OCI-M1 (cell line): ENCODE measurements at places on chromosomes 5 and 9.

DNA sequence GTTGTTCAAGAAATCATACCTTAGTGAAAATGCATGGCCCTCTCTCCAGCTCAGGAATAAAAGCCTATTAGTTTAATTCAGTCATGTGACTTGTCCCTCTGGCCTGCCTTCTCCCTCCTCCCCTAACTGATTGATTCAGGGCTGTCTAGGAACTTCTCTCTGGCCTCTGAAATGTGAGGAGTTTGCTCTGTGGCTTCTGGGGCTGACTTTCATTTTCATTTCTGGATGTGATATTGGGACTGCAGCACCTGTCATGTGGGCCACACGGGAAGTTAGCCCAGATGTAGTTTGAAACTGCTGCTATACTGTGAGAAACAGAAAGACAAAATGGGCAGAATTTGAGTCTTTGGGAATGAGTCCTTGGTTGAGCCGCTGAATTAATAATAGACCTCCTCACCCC lies 44.8 kb downstream of the PARP8 start:
- DNase-seq = peak; percentile 95

- no peak for DNase-seq
Observed at GRCh38 chr5:100175346-100175745, 359.8 kb upstream of the FAM174A start.

- no peak for DNase-seq
Observed at GRCh38 chr9:76351006-76351405, 43.2 kb downstream of the RFK start.

- DNase-seq = no peak
Observed at GRCh38 chr5:81427566-81427965, 33.6 kb upstream of the ACOT12 start.

- DNase-seq = peak; percentile 79
Observed at GRCh38 chr5:154405078-154405792, 40.6 kb upstream of the SAP30L start.

DNA sequence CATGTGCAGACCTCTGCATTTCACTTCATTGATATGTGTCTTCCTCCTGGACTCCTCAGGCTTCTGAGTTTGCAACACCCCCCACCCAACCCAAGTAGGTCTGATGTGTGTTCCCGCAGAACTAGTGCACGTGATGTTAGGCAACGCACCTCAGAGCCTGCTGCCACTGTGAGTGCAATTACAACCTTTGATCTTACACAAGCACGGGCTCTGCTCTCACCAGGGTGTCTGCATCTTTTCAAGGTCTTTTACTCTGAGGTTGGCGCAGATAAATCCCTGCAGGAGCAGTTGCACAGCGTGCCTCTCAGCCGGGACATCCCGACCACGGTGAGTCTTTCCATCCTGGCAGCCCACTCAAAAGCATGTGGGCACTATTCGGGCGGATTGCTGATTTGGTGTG lies 80.1 kb downstream of the EGFLAM start:
- DNase-seq = no peak

DNA sequence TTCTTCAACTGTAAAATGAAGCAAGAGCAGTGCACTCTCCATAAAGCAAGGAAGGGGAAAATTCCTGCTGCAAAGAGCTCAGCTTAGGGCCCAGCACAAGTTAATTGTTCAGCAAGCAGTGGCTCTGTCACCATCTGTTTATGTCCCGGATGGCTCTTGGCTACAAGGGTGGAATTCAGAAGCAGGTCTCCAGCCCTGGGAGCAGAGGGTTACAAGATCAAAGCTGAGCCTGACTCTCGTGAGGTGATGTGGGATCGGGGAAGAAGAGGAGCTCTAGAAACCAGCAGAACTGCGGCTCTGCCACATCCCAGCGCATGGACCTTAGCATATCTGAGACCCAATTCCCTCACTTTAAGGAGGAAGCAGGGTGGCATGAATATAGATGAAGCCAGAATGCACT lies 25.2 kb upstream of the OLFM1 start:
- no peak for DNase-seq

- DNase-seq = peak; percentile 65
Observed at GRCh38 chr9:91162784-91163443, 198.8 kb downstream of the AUH start.

GRCh38 chr5:147565524-147565923 lies 55.7 kb upstream of the DPYSL3 start:
- no peak for DNase-seq

DNA sequence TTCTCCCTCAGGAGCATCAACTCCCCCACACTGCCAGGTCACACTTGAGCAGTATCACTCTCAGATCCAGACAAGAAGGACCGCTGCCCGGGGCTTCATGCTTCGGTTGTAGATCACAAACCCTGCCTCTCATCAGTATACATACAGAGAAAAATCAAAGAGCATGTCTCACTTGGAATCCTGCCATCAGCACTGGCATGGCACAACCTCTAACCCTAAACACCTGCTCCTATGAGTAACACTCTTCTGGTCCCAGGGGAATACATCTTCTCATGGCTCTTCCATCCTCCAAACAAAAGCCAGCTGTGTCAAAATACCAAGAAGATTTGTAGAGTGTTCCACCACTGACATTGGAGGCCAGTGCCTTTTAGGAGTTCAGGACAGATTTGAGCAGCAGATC lies 84.8 kb upstream of the MIER3 start:
- DNase-seq = no peak

- peak; percentile 9 for DNase-seq
Observed at GRCh38 chr9:136711751-136712689, at the start of gene DIPK1B. Gene DIPK1B, plus strand, starts transcription at chr9:136712572. Its CDS starts 94 bp downstream, at chr9:136712666.

DNA sequence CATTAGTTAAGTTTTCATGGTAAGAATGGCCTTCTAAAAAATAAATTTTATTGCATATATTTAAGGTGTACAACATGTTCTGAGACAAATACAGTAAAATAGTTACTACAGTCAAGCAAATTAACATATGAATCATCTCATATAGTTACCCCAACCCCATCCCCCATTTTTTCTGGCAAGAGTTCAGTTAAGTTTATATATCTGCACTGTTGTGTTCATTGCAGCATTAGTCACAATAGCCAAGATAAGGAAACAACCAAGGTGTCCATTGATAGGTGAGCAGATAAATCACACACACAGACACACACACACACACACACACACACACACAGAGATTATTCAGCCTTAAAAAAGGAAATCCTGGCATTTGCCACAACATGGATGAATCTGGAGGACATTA lies 37.2 kb upstream of the OTULIN start:
- DNase-seq = no peak

DNA sequence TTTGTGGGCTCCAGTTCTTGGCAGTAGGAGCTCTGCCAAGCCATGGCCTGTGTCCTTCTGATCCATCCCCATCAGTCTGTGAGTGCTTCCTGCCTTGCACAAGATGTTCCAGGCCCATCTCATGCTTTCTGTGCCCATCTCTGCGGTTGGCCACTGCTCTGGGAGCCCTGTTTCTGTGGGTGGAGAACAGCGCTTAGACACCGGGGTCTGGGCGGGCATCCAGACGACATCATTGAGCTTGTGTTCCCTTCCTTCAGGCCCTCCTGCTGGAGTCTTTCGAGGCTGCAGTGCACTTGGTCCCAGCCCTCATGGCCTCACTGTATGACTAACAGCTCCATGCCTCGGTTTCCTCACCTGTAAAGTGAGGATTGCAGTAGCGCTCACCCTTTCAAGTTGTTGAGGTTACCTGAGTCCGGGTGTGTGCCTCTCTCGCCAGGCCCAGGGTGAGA lies 14.9 kb upstream of the CARD19 start:
- DNase-seq = no peak

GRCh38 chr5:73213566-73213998 lies 40.6 kb downstream of the TMEM174 start:
- DNase-seq = no peak

- DNase-seq = no peak
Observed at GRCh38 chr9:29928072-29928471, 2354.8 kb upstream of the C9orf72 start.

GRCh38 chr5:57181154-57181553 lies 7.3 kb downstream of the GPBP1 start:
- DNase-seq = no peak

DNA sequence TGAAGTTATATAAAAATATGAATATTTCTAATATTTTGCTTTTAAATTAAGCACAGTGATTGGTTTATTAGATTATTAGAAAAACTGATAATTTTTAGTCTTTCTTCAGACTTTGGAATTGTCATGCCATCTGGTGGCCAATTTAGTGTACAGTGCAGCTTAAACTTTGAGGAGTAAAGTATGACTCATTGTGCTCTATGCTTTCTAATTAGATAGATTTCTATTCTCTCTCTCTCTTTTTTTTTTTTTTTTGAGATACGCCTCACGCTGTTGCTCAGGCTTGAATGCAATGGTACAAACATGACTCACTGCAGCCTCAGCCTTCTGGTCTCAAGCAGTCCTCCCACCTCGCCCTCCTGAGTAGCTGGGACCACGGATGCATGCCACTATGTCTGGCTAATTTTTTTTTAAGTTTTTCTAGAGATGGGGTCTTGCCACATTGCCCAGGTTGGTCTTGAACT lies 42.1 kb upstream of the GPR21 start:
- peak; percentile 64 for DNase-seq

DNA sequence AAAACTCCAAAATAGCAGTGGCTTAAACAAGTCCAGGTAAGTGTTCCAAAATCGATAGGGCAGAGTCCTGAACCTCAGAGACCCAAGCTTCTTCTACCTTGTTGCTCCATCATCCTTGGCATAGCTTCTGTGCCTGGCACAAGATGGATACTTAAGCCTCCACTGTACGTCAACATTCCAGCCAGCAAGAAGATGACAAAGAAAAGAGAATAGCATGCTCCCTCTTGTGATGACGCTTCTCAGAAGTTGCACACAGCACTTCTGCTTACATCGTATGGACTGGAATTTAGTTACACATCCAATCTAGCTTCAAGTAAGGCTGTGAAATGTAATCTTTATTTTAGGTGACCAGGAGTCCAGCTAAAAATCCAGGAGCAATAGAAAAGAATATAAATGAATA lies 227.4 kb downstream of the ESM1 start:
- no peak for DNase-seq

DNA sequence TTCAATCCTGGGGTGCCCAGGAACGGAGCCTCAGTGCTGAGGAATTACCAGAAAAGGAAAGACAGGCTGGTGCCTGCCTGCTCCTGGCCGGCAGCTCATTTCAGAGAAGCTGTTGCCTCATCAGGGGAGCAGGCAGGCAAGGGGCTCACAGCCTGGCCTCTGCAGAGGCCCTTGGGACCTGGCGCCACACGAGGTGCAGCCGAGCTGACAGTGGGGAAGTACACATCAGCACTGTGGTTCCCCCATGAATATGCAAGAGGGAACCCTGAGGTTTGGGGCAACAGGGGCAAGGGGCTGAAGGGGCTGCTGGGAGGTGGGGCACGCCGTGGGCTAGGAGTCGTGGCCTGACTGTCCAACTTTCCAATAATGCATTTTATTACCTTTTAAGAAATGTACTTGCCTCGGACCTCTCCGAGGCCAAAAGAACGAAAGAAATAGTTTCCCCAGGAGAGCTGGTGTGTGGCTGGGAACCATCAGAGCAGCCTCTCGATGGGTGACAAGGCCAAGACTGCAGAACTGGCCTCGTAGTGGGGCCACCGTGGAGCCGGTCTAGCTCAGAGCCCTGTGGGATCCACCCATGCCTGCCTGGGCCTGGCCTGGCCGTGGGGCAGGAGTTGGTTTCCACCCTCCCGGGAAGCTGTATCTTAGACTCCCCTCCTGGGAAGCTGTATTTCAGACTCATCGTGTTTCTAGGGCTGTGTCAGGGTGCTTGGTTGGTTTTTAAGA lies 198.6 kb downstream of the PAX5 start:
- DNase-seq = no peak

DNA sequence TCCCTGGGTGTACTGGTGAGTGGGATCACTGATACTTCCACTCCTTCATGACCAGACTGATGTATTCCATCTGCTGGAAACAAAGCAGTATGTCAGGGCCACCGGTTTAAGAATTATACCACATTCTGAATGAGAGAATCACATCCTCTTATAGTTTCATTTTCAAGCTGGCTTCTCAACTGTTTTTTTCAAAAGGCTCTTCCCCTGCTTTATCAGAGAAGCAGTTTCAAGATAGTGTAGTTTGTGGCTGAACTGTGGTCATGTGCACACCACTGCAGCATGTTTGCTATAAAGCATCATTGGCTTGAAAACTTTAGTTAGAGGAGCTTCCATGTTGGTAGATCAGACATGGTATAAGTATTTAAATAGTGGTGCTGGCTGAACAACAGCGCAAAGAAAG lies 450.5 kb upstream of the CDH10 start:
- peak; percentile 87 for DNase-seq

DNA sequence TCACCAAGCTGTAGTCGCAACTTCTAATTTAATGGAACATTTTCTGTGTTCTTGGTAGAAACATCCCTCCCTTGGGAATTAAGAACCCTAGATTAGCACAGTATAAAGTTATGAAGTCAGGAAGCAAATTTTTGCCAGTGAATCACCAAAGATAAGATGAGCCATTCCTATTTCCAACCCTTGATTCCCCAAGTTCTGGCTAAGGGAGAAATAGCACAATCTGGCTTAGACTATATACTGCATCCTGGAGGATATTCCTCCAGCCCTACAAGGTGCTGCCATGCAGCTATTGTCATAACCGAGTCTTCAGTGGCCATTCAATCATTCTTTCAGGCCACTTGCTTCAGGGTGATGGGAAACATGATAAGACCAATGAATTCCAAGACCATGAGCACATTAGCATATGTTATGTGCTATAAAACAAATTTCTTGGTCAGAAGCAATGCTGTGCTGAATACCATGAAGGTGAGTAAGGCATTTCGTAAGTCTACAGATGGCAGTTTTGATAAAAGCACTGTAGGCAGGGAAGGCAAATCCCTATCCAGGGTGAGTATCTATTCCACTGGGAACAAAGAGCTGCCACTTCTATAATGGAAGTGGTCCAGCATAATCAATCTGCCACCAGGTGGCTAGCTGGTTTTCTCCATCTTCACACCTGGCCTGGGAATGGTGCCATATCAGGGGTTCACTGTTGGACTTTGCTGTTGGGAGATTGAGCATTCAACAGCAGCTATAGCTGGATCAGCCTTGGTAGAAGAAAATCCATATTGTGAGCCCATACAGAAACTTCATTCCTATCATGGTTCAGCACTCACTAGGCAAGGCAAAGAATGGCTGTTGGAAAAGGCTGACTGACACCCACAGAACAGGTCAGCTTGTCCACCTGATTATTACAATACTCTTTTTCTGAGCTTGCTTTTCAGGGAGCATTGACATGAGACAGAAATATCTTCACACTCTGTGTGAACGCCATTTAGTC lies 19.6 kb upstream of the ARL15 start:
- no peak for DNase-seq

- no peak for DNase-seq
Observed at GRCh38 chr9:90904706-90905478, 103.3 kb downstream of the SYK start.

DNA sequence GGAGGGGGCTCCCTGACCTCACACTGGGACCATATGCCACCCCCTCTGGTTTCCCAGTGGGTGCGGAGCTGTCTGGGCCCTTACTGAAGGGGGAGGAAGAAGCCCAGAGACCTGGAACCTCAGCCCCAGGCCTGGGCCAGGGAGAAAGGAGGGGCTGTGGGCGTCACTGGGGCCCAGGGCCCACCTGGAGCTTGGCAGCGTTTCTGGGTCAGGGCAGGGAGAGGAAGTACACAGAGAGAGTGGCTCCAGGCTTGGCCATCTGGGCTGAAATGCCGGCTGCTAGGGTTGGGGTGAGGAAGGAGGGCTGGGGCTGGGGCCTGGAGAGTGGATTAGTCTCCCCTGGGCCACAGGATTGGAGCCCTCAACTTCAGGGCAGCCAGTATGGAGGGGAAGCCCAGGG lies 6.4 kb upstream of the DAB2IP start:
- no peak for DNase-seq
